ENCODE measurements at places on chromosomes 2 and 18. TPM values are rescaled to one million over a fixed set of nuclear protein-coding genes. Genes with fewer than 3 reads are reported as not detected.

Gene LHCGR
- total RNA-seq: not detected

Gene DYNAP
- total RNA-seq: not detected

- no peaks in the 10 kb centered on the region for H3K36me3 ChIP-seq
- H3K27ac ChIP-seq: no peak overlapping the region
- peaks cover 4% of the 10 kb centered on the region for H3K27me3 ChIP-seq
- DNase-seq: no peak
- no peaks in the 10 kb centered on the region for H3K4me1 ChIP-seq
Measured at GRCh38 chr18:7000484-7001096, 117.0 kb downstream of the LAMA1 start.

- peaks cover 12% of the 10 kb centered on the region for H3K36me3 ChIP-seq
- H3K27ac ChIP-seq: no peak overlapping the region
- H3K4me3 ChIP-seq: no peak overlapping the region
- no peaks in the 10 kb centered on the region for H3K27me3 ChIP-seq
Measured at GRCh38 chr2:109446278-109447131, 167.3 kb downstream of the SEPTIN10 start.

DNA sequence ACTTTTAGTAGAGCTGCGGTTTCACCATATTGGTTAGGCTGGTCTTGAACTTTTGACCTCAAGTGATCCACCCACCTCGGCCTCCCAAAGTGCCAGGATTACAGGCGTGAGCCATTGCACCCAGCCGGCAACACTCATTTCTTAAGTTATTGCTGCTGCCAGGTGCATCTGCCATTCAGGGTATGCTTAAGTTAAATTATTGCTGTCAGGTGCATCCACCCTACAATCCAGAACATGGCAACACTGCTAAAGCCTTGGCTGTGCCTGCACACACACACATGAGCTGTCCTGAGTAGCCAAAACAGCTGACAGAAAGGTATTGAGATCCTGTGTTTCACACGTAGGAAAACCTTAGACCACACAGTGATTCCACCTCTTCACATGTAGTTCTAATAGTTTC lies 148.2 kb downstream of the FAM161A start:
- H3K27ac ChIP-seq: no peak overlapping the region
- H3K27me3 ChIP-seq: no peaks in the 10 kb centered on the region
- DNase-seq: no peak
- no peaks in the 10 kb centered on the region for H3K4me1 ChIP-seq
- no peak overlapping the region for H3K4me3 ChIP-seq

DNA sequence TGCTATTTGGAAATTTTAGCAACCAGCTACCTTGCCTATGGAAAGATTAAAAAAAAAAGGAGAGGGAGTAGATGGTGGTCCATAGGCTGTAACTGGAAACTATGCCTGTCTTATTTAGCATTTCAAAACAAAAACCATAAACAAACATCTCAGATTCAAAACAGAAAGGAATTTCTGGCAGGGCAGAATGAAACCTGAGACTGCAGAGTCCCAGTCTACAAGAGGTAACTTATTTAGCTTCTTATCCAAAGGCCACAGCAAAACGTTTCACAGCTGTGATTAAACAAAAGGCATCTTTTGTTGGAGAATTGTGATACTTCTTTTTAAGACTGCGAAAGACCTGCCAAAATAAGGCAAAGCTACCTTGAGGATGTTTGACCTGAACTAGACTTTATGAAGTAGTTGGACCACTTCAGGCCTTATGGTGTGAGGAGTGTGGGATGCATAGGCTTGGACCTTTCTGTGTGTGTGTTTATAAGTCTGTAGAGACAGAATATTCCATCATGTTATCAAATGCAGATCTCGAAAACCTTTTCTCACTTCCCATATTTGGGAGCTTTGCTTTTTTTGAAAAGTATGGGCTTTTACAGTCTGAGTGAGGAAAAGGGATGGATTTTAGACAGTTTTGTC lies 11.0 kb downstream of the CRIM1 start:
- H3K36me3 ChIP-seq: no peaks in the 10 kb centered on the region
- no peak overlapping the region for H3K27ac ChIP-seq
- no peak for DNase-seq

- H3K4me3 ChIP-seq: peak overlapping the region; percentile 23
- no peak for DNase-seq
- peaks cover 40% of the 10 kb centered on the region for H3K4me1 ChIP-seq
- H3K27me3 ChIP-seq: no peaks in the 10 kb centered on the region
- no peak overlapping the region for H3K27ac ChIP-seq
- H3K36me3 ChIP-seq: no peaks in the 10 kb centered on the region
Measured at GRCh38 chr18:76720683-76721082, 101.7 kb upstream of the ZNF236 start.

- no peak for DNase-seq
- no peaks in the 10 kb centered on the region for H3K27me3 ChIP-seq
- H3K36me3 ChIP-seq: no peaks in the 10 kb centered on the region
Measured at GRCh38 chr2:179348906-179349305, 84.3 kb upstream of the SESTD1 start.

Data from activated naive CD4-positive, alpha-beta T cell treated with anti-CD3 and anti-CD28 coated beads for 36 hours (primary cell).